ENCODE measurements at places on chromosomes 11 and 22.

- no peak for DNase-seq
Observed at GRCh38 chr11:91761406-91762025, 463.1 kb upstream of the FAT3 start.

DNA sequence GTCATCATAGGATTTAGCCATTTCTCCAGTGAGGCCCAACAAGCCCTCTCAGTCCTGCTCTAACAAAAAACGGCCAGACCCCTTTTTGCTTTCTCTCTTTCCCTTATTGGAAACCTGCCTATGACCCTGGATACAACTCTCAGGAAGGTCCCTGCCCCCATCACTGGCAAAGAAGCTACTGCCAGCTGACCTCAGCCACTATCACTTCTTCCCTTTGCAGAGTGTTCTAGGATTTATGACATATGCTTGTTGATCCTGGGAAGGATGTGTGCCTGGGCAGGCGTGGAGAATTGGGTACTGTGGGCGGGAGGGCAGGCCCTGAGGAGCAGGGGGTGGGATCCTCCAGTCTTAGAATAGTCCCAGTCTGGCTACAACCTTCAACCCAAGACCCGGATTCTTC, 7.5 kb downstream of the PGAP2 start:
- DNase-seq: no peak

- no peak for DNase-seq
Observed at GRCh38 chr11:57307666-57308270, 17.0 kb downstream of the TNKS1BP1 start.

- DNase-seq: no peak
Observed at GRCh38 chr22:34462795-34463194, 542.5 kb upstream of the LARGE1 start.

- no peak for DNase-seq
Observed at GRCh38 chr11:130513132-130513531, 64.7 kb downstream of the ADAMTS15 start.

DNA sequence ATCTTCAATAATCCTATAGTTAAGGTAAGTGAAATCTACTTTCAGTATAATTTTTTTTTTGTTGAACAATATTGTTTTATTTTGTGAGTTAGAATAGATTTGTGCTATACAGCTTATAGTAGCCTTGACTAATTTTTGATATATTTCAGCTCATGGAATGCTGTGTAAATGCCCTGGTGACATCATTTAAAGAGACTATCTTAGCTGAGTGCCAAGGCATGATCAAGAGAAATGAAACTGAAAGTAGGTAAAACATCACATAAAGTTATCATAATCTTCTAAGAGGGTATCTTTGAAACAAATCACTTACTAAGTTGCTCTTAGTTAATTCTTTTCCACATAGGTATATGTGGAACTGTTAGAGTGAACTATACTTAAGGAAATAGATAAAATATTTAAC, 51.4 kb upstream of the ACAT1 start:
- no peak for DNase-seq

- DNase-seq: no peak
Observed at GRCh38 chr11:7840578-7840977, 43.8 kb upstream of the OR5P2 start.

GRCh38 chr11:87330187-87330601, 292.5 kb downstream of the TMEM135 start:
- no peak for DNase-seq

DNA sequence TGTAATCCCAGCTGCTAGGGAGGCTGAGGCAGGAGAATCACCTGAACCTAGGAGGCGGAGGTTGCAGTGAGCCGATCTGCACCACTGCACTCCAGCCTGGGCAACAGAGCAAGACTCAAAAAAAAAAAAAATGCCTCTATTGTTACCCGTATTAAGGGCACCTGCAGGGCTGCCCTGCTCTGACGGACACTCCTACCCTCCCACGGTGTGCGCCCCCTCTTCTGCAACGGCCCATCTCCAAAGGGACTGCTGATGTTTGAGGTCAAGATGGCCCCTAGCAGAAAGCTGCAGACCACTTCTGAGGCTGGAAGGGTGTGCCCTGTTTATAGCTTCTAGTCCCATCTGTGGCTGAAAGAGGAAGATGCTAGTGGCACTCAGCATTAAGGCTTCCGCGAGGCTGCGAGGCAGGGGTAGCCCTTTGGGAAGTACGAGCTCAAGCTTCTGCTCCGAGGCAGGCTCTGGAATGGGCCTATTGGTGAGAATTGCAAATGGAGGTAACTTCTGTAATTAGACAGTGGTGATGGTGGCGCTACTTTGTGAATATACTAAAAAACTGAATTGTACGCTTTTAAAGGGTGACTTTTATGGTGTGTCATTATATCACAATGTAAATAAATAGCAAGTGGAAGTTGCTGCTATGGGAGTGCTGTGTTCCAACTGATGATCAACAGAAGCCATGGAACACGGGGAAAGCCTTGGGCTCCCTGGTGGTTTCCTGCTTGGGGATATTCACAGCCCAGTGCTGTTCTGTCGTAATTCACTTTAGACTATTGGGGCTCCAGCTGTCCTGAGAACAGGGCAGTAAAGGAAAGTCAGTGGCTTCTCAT, 24.3 kb downstream of the ARFGAP2 start:
- DNase-seq: no peak

GRCh38 chr22:46605117-46605516, 15.1 kb upstream of the GRAMD4 start:
- DNase-seq: no peak

DNA sequence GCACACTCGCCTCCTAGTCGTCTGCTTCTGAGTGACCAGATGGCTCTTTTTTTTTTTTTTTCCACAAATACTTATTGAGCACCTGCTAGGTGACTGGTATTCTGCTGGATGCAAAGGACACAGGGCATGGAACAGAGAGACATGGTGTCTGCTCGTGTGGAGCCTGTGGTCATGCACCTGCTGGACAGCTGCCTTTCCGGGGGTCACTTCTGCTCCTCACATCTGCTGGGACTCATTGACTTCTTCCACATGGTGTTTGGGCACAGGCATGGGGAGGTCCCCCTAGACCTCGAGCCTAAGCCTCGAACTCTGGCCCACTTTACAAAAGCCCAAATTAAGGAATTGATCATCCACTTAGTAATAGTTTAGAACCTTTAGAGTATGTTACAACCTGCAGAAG, 39.5 kb upstream of the EMID1 start:
- no peak for DNase-seq

- no peak for DNase-seq
Observed at GRCh38 chr11:132211479-132211878, 841.1 kb downstream of the NTM start.

Data from stimulated activated CD4-positive, alpha-beta T cell treated with anti-CD3 and anti-CD28 coated beads, TNF-alpha, amount 100 ng/mL, for 4 hours (primary cell).